Type B pancreatic cell (in vitro differentiated cells): ENCODE measurements at places on chromosomes 11 and 22. TPM values are rescaled to one million over a fixed set of nuclear protein-coding genes. Genes with fewer than 3 reads are reported as not detected.

The APOL4 gene
- total RNA-seq = 0.67 and 1.4 TPM in 2 replicates

The ATL3 gene
- total RNA-seq = 21.6 and 24.6 TPM in 2 replicates

The CCDC73 gene
- 0.07 TPM in 1 of 2 replicates, not detected in the other for total RNA-seq

The OR2AT4 gene
- total RNA-seq = not detected in 2 replicates

The SSH3 gene
- 32.0 and 40.9 TPM in 2 replicates for total RNA-seq

The KRTAP5-9 gene
- 0.43 TPM in 1 of 2 replicates, not detected in the other for total RNA-seq

The HBB gene
- not detected in 2 replicates for total RNA-seq

The OR51F1 gene
- not detected in 2 replicates for total RNA-seq

The COMT gene
- total RNA-seq = 87.2 and 87.4 TPM in 2 replicates

The NDUFV1 gene
- 220 and 226 TPM in 2 replicates for total RNA-seq

The C11orf58 gene
- 115 and 148 TPM in 2 replicates for total RNA-seq

The TBX1 gene
- total RNA-seq = 2.4 and 3.4 TPM in 2 replicates

The KMT5B gene
- total RNA-seq = 48.5 and 54.4 TPM in 2 replicates

GRCh38 chr22:49269371-49269770, 558.3 kb downstream of the BRD1 start:
- DNase-seq = peak; percentile 32

GRCh38 chr11:70568035-70568813, 169.9 kb downstream of the CTTN start:
- DNase-seq = no peak

DNA sequence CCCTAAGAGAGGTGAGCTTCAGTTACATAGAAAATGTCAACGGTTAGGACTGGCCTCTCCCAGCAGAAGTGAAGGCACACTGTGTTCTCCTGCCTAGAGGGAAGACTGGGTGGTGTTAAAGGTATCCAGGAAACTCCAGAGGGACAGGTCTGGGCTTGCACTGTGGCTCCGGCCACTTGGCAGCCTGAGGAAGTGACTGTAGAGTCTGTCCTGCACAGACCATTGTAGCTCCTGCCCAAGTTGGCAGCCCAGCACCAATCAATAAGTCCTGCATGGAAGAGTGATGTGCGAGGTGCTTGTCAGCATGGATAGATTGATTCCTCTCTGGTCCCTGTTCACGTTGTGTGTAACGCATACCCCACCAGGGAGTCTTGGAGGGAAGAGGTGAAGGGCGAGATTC, 284.8 kb downstream of the TENM4 start:
- no peak for DNase-seq

- no peak for DNase-seq
These were observed 20.2 kb downstream of the ST3GAL4 start for GRCh38 chr11:126375726-126376125.

DNA sequence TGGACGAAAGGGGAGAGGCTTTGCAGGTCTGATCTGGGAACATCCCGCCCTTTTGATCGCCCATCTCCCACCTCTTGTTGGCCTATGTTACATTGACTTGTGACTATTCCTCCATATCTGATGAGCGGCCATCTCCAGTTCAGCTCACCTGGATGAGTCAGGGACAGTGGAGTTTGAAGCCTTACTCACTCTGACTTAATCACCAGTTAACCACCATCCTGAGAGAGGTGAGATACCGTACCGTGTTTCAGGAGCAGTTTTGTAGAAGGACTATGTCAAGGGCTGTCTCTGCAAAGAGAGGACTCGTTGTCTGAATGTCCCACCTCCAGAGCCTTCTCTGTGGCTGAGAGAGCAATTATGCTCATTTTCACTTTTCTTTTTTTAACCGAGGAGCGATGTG, 771.7 kb downstream of the NTM start:
- no peak for DNase-seq

DNA sequence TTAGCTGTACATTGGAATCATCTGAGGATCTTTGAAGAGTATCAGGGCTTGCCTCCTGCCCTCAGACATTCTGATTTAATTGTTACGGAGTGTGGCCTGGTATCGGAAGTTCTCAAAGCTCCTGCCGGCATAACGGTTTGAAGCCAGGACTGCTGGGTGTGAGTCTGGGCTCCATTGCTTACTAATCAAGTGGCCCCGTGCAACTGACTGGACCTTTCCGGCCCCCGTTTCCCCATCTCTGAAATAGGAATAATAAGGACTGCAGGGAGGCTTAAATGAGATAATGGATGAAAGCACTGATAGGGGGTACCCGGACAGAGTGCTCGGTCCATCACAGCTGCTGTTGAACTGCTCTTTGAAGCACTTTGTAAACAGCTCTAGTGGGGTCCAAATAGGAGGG, 1.7 kb downstream of the PLEKHB1 start:
- no peak for DNase-seq

- no peak for DNase-seq
These were observed 67.8 kb downstream of the CEP164 start for GRCh38 chr11:117395476-117395875.

DNA sequence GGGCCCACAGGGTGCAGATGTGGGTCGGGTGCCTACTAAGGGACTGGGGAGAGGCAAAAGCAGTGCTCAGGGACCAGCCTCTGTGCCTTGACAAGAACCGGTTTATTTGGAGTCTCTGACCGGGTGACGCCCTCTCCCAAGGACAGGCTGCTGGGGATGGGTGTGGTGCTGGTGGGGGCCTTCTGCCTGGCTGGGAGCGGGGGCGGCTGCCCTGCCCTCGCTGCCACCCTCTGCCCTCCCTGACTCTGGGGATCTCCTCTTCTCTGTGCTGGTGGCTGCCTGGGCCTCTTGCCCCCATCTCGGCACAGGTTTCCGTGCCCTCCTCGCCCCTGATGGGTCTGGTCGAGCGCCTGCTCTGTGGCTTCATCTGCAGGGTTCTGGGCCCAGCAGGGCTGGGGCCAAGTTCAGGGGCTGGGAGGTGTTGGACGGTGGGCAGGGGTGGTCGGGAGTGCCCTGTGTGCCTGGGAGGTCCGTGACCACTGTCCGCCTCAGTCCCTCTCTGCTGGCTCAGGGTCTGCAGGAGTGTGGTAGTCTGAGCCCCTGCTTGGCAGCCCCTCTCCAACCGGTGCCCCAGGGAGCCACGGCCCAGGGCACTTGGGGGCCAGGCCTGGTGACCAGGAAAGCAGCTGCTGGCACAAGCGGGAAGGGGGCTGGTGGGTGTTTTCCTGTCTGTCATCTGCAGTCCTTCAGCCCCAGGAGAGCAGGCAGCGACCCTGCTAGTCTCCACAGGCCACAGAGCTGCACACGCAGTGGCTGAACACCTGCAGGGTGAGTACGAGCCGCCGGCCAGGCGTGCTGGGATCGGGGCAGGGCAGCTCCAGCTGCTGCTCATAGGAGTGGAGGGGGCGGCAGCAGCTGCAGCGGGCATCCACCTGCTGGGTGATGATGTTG, 23.5 kb downstream of the MUC6 start:
- no peak for DNase-seq

GRCh38 chr11:24828938-24829605, 332.2 kb downstream of the LUZP2 start:
- DNase-seq = no peak

DNA sequence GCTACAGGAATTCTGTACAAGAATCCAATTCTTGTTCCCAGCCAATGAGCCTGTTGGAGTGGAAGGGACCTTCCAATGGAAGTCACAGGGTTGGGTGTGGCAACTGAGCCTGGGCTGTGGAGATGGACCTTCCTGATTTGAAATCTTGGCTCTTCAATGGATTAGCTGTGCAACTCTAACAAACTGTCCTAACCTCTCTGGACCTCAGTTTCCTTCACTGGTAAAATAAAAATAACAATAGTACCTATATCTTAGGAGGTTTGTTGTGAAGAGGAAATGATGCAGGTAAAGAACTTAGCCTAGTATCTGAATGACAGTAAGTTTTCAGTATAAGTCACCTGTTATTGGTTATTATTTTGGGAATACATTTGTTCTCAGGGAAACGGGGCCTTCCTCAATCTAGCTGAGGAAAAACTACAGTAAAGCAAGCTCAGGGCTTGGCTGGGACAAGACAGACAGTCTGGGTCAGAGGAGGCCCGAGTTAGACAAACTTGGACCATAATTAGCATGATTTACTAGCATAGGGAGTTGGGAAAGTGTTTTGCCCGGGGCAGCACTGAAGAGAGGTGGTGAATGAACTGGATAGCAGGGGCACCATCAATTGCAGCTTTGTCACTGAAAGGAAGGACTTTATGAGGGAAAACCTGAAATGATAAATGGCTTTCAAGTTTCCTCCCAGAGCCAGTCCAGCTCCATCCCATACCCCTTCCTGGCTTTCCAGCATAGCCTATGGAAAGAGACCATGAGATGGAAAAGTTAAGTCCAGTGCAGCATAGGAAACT, 13.7 kb downstream of the ELF5 start:
- DNase-seq = no peak

DNA sequence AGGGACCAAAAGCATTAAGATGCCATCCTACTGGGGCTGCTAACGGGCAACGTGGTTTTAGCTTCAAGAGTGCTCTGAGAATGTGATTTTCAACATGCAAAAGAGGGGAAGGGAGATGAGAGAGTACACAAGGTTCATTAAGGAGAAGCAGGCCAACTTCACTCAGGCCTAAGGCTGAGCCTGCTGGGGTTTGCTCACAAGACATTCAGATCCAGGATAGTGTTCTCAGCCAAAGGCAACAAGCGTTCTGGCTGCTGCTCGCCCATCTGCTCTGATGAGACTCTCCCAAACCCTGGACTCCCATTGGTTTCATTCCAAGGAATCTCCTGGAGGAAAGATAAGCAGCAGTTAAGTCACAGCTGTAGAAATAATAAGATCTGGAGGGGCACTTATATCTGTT, 23.6 kb upstream of the UPB1 start:
- no peak for DNase-seq

- peak; percentile 78 for DNase-seq
These were observed at the start of gene VWCE for GRCh38 chr11:61294717-61295595. Gene VWCE (minus strand): TSS chr11:61295316. CDS start chr11:61295037, 279 bp downstream.

- no peak for DNase-seq
These were observed 714 bp downstream of the SDF2L1 start for GRCh38 chr22:21642584-21643448.

- no peak for DNase-seq
These were observed 28.1 kb upstream of the BID start for GRCh38 chr22:17802411-17802810.

- no peak for DNase-seq
These were observed 9.5 kb upstream of the FEZ1 start for GRCh38 chr11:125505492-125506080.
